Right renal cortex interstitium (tissue), 3 donors: ENCODE measurements at places on chromosomes 13 and 19. TPM values are rescaled to one million over a fixed set of nuclear protein-coding genes. Genes with fewer than 3 reads are reported as not detected.
A peak's percentile ranks its signal among the peaks of the same experiment; 100 is the strongest.

- DNase-seq: no peak
Observed at GRCh38 chr13:98869408-98870090, 108.3 kb downstream of the DOCK9 start.

DNA sequence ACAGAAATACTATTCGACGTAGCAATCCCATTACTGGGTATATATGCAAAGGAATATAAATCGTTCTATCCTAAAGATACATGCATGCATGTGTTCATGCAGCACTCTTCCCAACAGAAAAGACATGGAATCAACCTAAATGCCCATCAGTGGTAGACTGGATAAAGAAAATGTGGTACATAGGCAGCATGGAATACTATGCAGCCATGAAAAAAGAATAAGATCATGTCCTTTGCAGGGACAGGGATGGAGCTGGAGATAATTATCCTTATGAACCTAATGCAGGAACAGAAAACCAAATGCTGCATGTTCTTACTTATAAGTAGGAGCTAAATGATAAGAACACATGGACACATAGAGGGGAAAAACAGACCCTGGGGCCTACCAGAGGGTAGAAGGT is 89.3 kb downstream of the UBL3 start:
- no peak for DNase-seq

Gene SELENOV
- polyA plus RNA-seq: 7.6 TPM

DNA sequence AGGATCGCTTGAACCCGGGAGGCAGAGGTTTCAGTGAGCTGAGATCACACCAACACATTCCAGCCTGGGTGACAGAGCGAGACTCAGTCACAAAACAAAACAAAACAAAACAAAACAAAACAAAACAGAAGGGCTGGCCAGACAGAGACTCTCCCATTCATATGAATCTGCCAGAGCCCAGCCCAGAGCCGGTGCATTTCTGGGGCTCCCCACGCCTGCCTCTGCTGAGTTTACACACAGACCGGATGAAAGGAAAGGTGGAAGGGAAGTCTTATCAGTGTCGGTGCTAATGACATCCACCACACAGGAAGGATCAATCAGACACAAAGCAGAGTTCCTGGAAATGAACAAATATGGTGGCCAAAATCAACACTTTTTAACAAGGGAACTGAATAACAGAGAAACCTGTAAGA is 6.8 kb downstream of the TRAPPC6A start:
- DNase-seq: no peak

GRCh38 chr13:104025303-104025702 is 959.1 kb upstream of the SLC10A2 start:
- DNase-seq: no peak

DNA sequence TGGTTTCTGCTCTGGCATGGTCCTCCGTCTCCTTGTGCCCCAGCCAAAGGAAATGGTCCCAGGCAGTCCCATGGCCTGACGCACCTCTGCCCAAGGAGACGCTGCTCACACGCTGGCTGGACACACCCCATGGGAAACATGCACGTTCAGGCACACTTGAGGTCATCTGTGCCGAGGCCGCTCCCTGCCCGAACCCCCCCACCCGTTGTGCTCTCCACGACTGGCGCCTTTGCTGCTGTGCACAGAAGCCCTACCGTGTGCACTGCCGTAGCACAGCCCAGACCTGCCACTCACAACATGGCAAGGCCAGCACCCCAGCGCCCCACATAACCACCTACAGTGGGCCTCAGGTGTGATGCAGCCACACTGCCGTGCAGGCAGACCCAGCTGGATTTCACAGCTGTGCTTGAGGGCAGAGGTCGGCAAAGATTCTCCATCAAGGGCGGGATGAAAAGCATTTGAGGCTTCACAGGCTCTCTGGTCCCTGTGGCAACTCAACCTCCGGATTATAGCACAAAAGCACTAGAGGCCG is 65.7 kb downstream of the SPACA7 start:
- no peak for DNase-seq

DNA sequence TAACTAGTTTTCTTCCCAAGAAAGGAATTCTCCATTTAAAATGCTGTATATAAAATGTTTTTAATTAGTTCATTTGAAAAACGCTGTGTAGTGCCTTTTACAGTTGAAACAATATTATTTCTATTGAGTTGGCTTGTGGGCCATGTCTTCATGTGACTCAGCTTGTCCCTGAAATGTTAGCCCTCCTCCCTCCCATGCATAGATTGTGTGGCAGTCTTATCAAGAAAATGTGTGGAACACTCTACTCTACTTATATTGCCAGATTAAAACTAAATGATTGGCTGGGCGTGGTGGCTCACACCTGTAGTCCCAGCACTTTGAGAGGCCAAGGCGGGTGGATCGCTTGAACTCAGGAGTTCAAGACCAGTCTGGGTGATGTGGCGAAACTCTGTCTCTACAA is 33.4 kb downstream of the TFDP1 start:
- DNase-seq: no peak

DNA sequence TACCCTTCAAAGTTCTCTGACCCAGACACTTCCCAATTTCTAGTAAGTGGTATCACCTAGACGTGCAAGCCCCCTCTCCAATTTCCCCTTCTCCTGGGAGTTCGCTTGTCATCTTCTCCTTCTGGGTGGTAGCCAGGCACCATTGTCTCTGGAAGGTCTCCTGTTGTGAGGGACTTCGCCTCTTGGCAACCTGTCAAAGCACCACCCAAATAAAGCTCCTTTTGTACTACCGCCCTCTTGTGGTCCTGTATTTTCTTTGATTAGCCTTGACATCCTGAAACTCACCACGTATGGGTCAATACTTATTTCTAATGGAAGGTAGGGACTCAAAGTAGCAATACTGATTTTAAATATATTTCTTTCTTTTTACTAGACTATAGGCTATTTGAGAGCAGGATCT is 8.2 kb downstream of the GPC5 start:
- DNase-seq: no peak

DNA sequence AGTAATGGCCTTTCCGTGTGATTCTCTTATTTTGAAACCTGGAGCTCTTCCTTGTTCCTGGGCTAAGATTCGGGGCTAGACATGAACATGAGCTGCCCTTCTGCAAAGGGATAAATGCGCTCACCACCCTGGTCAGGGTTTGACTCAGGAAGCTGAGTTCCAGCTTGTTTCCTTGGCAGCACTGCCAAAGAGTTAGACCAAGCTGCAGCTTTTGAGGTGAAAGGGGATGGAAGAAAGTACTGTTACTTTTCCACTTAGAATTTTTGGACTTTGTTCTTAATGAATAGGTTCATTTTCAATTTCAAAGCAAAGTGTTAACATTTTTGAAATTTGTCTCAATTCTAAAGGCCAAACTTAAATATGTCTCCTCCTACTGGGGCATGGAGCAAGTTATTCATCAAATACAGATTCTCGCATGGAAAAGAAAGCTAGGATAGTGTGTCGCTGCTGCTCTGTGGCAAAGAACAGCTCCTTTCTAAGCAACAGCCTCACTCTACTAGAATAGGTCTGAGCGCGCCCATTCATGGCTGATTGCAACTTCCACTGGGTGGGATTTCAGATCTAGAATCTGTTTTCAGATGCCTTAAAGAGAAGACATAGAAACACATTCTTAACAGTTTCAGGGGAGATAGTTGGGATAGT is 2.2 kb downstream of the RGCC start:
- no peak for DNase-seq

- no peak for DNase-seq
Observed at GRCh38 chr19:41443813-41444455, 978 bp downstream of the ERICH4 start.

Gene UBL3
- polyA plus RNA-seq: 47.9 TPM

Gene CBY2
- 0.91 TPM for polyA plus RNA-seq

Gene CACNG7
- 0.68 TPM for polyA plus RNA-seq

DNA sequence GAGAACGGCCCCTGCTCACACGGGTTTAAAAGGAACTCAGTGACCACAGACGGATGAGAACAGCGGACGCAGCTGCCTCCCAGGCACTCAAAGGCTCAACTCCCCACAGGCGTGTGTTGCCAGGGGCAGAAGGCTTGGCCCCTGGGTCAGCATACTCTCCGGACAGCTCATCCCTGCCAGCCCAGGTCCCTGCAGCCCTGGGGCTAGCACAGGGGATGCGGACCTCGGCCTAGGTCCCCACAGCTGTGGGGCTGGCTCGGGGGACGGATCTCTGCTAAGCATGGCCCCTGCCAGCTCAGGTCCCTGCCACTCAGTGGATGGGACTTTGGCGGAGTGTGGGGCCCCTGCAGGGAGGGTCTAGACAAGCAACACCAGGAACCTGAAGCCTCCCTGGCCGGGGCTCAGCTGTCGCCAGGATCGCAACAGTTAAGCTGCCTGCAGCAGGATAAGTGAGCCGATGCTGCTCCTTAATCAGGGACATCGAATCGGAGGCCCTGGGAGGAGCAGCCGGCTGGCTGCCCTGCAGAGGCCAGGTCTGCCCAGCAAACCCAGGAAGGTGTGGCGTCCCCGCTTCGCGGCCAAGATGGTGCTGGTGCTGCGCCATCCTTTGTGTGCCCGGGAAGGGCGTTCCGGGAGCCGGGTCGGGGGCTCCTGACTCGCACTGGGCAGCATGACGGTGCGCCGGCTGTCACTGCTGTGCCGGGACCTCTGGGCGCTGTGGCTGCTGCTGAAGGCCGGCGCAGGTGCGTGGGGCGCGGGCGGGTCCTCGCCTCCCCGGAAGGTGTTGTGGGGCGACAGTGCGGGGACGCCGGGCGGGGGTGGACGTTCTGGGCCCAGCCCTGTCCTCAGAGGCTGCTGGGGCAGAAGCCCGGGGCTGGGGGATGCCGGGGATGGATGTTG is 32.5 kb downstream of the MCF2L start:
- peak; percentile 38 for DNase-seq

Gene SIAH3
- polyA plus RNA-seq: 0.91 TPM

GRCh38 chr13:77113496-77113895 is 86.5 kb upstream of the FBXL3 start:
- no peak for DNase-seq

Gene CYTH2
- polyA plus RNA-seq: 80.1 TPM

Gene TMEM86B
- polyA plus RNA-seq: 2.4 TPM

- no peak for DNase-seq
Observed at GRCh38 chr13:101916108-101916774, 463.8 kb downstream of the ITGBL1 start.

Gene ZIC5
- polyA plus RNA-seq: 0.06 TPM

DNA sequence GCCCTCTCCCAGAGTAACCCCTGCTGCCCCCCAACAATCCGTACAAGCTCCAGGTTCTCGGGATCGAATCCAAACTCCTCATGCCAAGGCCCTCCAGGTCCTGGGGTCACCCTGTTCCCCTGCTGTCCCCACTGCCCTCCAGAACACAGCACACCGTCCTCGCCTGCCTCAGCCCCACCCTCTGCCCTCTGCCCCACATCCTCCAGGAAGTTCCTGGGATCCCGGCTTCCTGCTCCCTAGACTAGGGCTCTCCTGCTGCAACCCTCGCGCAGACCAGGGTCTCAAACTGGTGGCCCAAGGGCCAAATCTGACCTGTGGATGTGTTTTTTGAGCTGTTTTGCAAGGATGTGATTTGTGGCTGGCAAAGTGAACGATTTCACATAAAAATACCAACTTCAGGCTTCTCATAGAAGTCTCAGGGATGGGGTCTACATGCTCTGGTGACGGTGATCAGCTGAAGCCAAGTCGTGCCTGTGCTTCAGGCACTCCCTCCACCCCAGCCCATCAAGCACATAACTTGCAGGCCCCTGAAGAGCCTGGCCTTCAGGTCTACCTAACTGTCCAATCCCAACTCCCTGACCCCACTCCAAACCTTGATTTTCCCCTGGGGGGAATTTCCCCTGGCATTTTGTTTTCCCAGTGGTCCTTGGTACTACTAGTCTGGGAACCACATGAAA is 1.8 kb downstream of the RABAC1 start:
- no peak for DNase-seq

GRCh38 chr13:98688373-98688772 is 64.1 kb downstream of the SLC15A1 start:
- no peak for DNase-seq

Gene C19orf38
- 1.6 TPM for polyA plus RNA-seq

DNA sequence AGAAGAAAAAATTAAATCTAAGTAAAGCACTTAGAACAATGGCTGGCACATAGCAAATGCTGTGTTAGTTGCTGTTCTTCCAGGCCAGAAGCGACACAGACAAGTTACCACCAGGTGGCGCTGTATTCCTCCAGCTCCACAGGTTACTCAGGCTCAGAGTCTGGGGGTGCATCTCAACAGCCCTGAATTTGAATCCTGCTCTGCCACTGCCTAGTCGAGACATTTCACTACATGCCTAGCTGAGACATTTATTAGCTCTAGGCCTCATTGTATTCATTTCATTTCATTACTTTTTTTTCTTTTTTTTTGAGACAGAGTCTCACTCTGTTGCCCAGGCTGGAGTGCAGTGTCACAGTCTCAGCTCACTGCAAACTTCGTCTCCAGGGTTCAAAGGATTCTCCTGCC is 16.4 kb upstream of the CYP2B6 start:
- peak; percentile 29 for DNase-seq

Gene PAK4
- polyA plus RNA-seq: 50.1 TPM

DNA sequence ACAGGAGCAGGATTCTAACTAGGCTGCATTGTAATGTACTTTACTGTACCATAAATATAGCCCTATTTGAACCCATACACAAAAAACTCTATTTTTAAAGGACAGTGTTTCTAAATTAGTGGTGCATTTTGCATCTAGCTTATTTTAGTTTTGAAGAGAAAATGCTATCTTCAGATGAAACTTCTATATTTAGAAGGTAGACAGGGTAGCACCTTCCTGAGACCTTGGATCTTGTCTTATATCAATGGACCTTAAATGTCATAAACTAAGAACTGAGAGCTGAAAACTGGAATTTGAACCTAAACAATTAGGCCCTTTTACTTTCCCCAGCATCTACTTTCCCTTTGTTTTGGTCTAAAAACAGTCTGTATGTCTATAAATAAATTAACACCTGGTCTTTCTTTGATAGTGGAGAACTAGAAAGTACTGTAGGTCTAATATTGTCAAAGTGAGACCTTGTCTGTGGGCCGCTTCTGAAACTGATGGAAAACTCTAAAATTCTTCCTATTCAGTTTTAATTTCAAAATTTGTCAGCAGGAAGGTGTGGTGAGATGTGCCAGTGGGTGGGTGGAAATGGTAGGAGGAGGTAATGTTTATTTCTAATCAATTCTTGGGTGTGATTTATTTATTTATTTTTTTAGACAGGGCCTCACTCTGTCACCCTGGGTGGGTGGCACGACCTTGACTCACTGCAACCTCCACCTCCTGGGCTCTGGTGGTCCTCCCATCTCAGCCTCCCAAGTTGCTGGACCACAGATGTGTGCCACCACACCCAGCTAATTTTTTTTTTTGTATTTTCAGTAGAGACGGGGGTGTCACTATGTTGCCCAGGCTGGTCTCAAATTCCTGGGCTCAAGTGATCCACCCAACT is 10.1 kb downstream of the COG3 start:
- DNase-seq: no peak

- no peak for DNase-seq
Observed at GRCh38 chr19:14166999-14167575, 30.7 kb upstream of the ASF1B start.

DNA sequence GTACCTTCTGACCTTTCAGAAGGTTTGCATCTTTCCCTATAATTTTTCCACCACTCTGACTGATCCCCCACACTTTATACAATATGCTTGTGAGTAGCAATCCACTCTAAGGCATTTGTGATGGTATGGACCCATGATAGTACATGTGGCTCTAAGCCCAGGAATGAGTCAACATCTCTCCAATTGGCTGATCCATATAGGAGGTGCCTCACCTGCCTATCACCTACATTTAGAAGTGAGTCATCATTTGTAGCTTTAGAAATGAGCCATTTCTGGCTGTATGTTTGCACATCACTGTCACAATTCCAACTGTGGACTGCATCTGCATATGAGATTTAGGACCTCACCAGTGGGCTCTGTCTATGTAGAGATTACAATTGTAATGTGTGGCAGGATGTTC is 133.1 kb upstream of the ZNF91 start:
- DNase-seq: no peak

Gene ATP13A1
- polyA plus RNA-seq: 40.0 TPM

Gene SNRPD2
- 358 TPM for polyA plus RNA-seq
